ENCODE measurements at places on chromosomes 13 and 19.

GRCh38 chr13:107585469-107586180 lies 629.7 kb downstream of the LIG4 start:
- no peak for DNase-seq
- H3K27ac ChIP-seq: no peak overlapping the region
- no peaks in the 10 kb centered on the region for H3K27me3 ChIP-seq
- no peaks in the 10 kb centered on the region for H3K36me3 ChIP-seq
- H3K4me3 ChIP-seq: no peak overlapping the region
- no peaks in the 10 kb centered on the region for H3K4me1 ChIP-seq

DNA sequence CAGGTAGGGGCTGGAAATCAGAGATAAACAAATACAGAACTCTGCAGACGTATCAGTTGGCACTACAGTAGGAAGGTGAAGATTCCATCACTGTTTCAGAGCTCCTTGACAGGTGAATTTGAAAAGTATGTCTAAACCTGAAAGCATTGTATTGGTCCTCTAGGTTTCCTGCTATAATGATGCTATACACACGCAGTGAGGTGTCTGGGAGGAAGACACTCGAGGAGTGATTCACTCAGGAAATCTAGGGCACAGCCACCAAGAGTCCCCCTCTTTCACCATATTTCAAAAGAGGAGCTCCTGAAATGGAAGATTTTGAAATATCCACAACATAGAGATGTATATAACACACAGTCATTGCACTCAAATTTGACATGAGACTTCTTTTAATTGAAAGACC lies 331.0 kb upstream of the DACH1 start:
- DNase-seq: no peak
- H3K27ac ChIP-seq: no peak overlapping the region
- no peaks in the 10 kb centered on the region for H3K4me1 ChIP-seq
- no peak overlapping the region for H3K4me3 ChIP-seq
- no peaks in the 10 kb centered on the region for H3K36me3 ChIP-seq

DNA sequence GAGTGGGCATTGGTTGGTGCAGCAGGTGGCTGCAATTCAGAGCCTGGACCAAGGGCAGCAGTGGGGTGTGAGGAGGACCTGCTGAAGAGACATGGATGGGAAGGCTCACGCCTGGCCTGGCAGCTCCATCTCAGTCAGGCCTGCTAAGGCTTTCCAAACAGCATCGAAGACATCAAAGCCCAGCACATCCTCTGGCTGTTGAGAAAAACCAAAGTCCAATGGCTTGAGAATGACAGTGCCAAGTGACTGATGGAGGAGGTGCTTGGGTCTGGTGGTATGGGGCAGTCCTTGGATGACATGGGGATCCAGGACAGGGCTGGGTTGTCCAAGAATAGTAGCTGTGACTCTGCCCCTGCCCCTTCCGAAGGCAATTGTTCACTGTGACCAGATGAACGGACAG lies 19.0 kb upstream of the XPO4 start:
- H3K4me1 ChIP-seq: no peaks in the 10 kb centered on the region
- no peak for DNase-seq
- H3K27ac ChIP-seq: no peak overlapping the region
- no peaks in the 10 kb centered on the region for H3K36me3 ChIP-seq

- no peaks in the 10 kb centered on the region for H3K36me3 ChIP-seq
- peak; percentile 14 for DNase-seq
Observed at GRCh38 chr13:79282976-79283375, 123.1 kb downstream of the RBM26 start.

GRCh38 chr13:28258417-28258816 lies 120.1 kb downstream of the PAN3 start:
- DNase-seq: no peak
- no peaks in the 10 kb centered on the region for H3K27me3 ChIP-seq
- H3K4me3 ChIP-seq: no peak overlapping the region
- H3K27ac ChIP-seq: no peak overlapping the region

GRCh38 chr19:48351341-48351752 lies 12.4 kb downstream of the TMEM143 start:
- H3K27me3 ChIP-seq: no peaks in the 10 kb centered on the region
- H3K4me3 ChIP-seq: no peak overlapping the region
- peak; percentile 60 for DNase-seq
- H3K4me1 ChIP-seq: no peaks in the 10 kb centered on the region
- H3K36me3 ChIP-seq: no peaks in the 10 kb centered on the region

GRCh38 chr13:100662468-100663211 lies 12.0 kb downstream of the TMTC4 start:
- H3K27me3 ChIP-seq: no peaks in the 10 kb centered on the region
- H3K27ac ChIP-seq: no peak overlapping the region
- H3K4me1 ChIP-seq: no peaks in the 10 kb centered on the region
- peaks cover 68% of the 10 kb centered on the region for H3K36me3 ChIP-seq

DNA sequence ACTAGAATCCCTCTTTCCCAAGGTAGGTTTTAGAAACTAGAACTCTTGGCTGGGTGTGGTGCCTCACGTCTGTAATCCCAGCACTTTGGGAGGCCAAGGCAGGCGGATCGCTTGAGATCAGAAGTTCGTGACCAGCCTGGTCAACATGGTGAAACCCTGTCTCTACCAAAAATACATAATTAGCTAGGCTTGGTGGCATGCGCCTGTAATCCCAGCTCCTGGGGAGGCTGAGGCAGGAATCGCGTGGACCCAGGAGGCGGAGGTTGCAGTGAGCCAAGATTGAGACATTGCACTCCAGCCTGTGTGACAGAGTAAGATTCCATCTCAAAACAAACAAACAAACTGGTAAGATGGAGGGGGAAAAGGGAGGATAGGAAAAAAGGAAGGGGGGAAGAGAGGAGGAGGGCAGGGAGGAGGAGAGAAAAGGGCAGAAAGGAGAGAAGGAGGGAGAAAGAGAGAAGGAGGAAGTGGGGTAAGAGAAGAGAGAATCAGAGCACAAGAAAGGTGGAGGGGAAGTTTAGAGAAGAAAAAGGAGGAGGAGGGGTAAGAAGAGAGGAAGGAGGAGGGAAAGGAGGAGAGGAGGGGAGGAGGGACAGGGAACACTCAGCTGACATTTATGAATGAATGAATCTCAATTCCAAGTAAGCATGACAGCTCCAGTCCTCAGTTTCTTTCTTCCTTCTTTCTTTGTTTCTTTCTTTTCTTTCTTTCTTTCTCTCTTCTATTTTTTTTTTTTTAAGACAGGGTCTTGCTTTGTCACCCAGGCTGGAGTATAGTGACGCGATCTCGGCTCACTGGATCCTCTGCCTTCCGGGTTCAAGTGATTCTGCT lies 2.6 kb upstream of the SLC27A1 start:
- no peak overlapping the region for H3K4me3 ChIP-seq
- H3K27ac ChIP-seq: no peak overlapping the region
- H3K4me1 ChIP-seq: peaks cover 36% of the 10 kb centered on the region

DNA sequence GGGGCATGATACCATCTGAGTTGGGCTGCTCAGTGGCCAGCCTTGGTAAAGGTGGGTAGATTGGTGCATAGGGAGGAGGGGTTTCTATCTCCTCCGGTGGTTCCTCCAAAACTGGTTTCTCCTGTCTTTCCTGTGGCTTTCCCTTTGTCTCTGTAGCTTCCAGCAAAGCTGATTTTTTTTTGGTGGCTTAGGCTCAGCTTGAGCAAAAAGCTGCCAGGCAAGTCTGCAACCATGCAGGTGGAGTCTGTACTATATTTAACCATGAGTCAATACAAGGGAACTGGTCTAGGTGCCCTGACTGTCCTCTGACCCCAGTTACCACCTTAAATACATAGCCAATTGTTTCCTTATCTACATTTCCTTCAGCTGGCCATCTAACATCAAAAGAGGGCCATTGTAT lies 64.0 kb upstream of the ZNF681 start:
- no peak overlapping the region for H3K4me3 ChIP-seq
- no peaks in the 10 kb centered on the region for H3K36me3 ChIP-seq
- no peak for DNase-seq
- no peaks in the 10 kb centered on the region for H3K4me1 ChIP-seq
